Activated CD8-positive, alpha-beta memory T cell treated with anti-CD3 and anti-CD28 coated beads, Interleukin-2, amount 50 U/mL, for 48 hours (primary cell): ENCODE measurements at places on chromosomes 12 and 14.

GRCh38 chr14:77105145-77105939 is 7.3 kb downstream of the CIPC start:
- no peak for DNase-seq

DNA sequence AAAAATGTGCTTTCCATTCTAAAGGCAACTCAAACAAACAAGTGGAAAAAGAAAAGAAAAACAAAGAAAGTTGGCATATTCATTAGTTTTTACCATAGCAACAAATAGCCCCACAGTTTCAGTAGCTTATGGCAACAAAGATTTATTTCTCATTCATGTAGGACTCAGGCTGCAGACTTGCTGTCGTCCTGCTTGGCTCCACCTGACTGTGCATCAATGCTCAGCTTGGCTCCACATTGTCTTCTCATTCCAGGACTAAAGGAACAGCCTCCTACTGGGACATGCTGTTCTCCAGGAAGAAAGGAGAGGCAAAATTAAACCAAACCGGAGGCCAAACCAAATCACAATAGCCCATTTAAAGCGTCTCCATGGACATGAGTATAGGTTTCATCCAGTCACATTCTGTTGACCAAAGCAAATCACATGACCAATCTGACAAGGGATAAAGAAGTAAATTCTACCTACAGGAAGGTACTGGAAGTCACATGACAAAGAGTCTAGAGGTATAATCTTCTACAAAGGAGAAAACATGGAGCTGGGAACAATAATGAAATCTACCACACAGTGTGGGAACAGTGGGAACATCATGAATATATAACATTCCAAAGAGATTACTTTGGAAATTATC is 222.5 kb downstream of the PIK3C2G start:
- DNase-seq = no peak

DNA sequence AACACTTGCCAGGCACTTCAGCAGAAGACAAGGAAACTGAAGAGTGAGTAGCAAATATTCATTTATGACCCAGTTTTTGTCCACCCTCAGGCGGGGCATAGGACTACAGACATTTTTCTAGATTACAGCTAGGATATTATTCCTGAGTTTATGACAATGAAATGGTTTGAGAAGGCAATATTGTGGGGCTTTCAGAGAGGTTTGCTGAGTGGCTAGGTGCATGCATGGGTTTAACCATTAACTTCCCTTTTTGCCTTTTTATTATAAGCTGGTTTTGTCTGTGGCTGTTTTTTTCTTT is 104.0 kb upstream of the BCAT1 start:
- no peak for DNase-seq

DNA sequence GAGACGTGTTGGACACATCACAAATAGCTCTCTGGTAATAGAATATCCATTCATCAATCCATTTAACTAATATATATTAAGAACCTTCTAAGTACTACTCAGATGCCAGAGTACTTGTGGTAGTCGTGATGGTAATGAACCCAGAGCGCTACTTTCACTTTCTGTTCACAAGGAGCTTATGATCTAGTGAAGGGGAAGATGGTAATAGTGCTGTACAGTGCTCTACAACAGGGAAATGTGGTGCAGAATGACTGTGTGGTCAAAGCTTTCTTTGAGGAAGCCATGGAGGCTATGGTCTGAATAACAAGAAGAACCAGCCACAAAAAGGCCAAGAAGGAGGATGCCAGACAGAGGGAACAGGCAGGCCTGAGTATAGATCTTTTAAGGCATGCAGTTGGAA is 212.0 kb downstream of the PTPRO start:
- DNase-seq = no peak

DNA sequence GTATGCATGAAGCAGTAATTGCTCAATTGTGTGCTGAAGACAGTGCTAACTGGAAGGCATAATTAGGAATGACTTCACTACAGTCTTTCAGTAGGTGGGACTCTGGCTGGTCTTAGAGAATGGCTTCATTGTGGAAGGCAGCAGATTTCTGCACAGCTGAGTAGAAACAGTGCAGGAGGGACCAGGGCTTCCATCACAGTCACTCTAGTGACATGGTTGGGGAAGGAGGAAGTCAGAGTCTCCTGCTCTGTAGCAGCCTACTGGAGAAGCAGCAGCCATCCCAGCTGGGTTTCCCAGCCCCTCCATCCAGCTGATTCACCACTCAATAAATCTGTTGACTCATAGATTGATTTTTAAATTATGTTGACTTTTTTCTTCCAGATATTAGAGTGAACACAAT is 80.6 kb upstream of the DBX2 start:
- DNase-seq = no peak

DNA sequence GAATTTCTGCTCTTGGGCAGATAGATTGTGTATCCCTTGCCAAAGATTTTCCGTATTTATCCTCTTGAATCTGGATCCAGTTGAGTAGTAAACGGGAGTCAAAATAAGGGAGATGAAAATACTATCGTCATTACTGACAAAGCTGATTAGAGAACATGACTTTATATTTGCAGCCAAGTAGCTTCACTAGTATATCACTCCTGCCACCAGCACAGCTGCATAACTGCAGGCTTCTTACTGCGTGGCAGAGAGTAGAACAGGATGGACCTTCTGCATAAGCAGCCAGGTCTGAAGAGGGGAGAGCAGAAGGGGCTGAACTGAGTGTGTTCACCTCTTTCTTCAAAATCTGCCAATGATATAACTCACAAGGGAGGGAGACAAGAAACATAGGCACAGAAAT is 283.7 kb downstream of the FBXL14 start:
- DNase-seq = no peak

GRCh38 chr12:53227836-53228235 is 4.2 kb downstream of the RARG start:
- no peak for DNase-seq

DNA sequence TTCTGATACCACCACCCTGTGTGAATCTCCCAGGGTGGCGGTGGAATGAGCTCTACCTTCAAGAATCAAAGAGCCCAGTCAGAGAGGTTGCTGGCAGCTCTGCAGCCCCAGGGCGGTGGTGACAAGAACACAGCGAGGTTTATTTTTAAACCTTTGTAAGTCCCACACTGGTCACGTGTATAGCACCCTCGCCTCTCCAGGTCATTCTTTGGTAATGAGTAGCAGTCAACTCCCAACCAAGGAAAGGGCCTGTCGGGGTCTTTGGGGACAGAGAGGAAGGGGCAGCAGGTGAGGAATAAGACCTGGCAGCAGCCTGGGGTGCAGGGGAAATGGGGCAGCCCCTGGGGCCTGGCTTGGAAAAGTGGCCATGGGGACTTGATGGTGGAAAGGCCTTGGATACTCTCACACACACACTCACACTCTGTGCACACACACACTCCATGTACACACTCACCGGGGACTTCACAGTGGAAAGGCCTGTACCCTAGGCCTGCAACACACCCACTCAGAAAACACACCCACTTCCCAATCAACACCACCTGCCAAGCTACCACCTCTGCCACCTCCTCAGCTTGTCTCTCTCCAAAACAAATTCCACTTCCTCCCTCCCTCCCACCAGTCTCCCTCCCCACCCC is 178.6 kb downstream of the DPF3 start:
- no peak for DNase-seq

DNA sequence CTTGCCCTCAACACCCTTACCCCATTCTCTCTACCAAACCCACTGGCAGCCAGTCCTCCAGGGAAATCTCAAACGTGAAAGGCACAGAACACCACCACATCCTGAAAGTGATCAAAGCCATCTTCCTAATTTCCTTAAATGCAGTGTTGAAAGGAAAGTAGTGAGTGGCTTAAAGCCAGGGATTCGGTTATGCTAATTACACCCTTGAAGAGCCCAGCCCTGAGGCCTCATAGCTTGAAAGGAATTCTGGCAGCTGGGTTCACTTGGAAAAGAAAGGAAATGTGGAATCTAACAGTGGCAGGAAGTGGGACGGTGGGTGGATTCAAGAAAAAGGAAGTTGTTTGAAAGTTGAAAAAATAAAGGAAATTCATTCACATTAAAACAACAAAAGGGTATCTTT is 73.0 kb upstream of the FICD start:
- no peak for DNase-seq

DNA sequence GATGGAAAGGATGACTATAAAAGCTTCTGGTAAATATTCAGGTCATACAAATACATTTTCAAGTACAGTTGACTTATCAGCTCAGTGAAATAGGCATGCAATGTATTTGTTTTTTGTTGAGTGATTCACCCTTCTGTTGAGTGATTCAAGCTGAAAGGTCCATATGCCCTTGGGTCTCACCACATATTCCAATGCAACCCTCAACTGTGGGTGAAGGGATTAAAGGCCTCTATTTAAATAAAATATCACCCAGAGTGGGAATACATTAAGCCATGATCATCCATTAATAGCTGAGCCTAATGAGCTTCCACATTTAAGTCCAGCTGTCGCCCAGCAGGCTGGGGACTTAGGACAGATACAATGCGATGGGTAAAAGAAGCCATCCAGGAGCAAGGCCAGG is 120.2 kb downstream of the CRACR2A start:
- no peak for DNase-seq

DNA sequence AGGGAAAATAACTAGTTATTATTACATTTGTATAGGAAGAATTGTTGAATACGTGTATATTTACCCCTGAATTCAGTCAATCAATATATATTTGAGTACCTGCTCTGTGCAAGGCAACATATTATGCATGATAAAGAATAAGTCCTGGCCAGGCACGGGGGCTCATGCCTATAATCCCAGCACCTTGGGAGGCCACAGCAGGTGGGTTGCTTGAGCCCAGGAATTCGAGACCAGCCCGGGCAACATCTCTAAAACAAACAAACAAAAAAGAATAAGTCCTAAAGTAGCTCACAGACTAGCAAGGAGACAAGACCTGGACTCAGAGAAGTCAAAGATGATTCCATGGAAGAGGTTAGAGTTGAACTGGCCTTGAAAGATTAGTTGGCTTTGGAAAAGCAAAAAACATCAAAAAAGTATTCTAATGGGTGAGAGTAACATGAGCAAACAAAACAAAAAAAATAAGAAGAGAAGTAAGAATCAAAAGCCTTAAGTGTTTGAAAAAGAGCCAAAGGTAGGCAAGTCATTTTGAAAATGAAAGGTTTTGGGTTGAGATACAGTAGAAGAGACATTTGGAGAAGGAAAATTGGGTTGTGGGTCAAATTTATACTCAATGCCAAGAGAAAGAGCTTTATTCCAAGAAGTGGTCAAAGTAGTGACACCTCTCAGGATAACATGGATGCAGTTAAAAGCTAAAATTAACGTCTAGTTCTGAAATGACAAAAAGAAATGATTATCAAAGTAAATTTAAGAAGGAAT is 115.2 kb upstream of the BCAT1 start:
- DNase-seq = no peak

- peak; percentile 77 for DNase-seq
Measured at GRCh38 chr12:121465921-121466793, 66.2 kb downstream of the RNF34 start.

DNA sequence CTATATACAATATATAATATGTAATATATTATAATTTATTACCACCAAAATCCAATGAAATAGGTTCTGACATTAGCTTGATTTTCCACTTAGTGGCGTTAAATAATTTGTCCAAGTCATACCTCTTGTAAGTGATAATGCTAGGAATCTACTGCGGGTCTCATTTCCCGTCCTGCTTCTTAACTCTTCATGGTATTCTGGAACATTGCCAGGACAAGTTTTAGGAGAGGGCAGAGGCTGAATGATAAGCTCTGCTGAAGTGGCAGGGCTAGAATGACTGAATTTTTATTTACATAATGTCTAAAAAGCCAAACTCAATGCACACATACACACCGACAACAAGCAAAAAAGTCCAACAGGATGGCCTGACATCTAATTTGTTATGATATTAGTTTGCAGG is 70.4 kb upstream of the PTPRQ start:
- no peak for DNase-seq

DNA sequence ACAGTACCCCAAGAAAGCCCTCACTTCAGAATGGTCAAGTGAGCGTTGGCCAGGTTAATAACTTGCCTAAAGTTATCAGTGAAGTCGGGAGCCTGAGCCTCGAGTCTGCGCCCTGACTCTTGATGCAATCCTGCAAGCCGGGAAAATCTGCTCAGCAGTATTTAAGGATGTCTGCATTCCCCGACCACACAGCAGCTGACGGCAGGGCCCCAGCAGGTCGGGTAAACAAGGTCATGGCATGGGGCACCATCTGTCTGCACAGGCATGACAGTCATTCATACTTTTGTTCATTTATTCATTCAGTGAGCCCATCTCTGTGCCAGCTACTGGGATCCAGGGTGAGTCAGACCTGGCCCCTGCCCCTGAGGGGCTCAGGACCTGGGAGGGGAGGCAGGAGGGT is 11.1 kb downstream of the ABCB9 start:
- no peak for DNase-seq

GRCh38 chr12:70692681-70693288 is 55.6 kb upstream of the PTPRB start:
- no peak for DNase-seq

GRCh38 chr12:50187084-50187900 is 20.1 kb upstream of the CERS5 start:
- peak; percentile 66 for DNase-seq

GRCh38 chr12:56114084-56114483 is 2.3 kb upstream of the RPL41 start:
- DNase-seq = no peak

- no peak for DNase-seq
Measured at GRCh38 chr12:92299744-92300143, 154.1 kb upstream of the BTG1 start.

GRCh38 chr12:111436811-111437210 is 31.1 kb downstream of the SH2B3 start:
- DNase-seq = no peak

GRCh38 chr14:64005822-64006221 is 153.0 kb downstream of the SYNE2 start:
- DNase-seq = no peak

GRCh38 chr14:73749706-73750530 is 35.7 kb upstream of the PNMA1 start:
- DNase-seq = no peak

DNA sequence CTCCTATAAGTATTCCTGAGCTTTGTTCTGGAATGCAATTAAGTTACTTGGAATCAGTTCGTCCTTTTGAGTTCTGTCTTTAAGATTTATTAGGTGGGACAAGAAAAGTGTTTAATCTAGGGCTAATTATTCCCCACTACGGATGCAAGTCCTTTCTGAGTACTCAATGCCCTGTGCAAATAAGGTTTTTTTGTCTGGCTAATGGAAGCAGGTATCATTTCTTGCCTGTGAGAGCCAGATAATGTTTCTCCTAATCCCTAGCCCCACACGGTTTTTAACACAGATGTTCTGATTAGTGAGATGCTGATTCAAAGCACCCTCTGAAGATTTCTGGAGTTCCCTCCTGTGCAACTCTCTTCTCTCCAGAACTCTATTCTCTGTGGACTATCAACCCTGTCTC is 296.6 kb upstream of the PRICKLE1 start:
- DNase-seq = no peak

GRCh38 chr14:95003099-95003960 is 154.0 kb downstream of the DICER1 start:
- DNase-seq = no peak
